ENCODE measurements at places on chromosomes 11 and 22.

- DNase-seq, result no peak
Observed at GRCh38 chr11:72721689-72722049, 30.5 kb downstream of the ARAP1 start.

DNA sequence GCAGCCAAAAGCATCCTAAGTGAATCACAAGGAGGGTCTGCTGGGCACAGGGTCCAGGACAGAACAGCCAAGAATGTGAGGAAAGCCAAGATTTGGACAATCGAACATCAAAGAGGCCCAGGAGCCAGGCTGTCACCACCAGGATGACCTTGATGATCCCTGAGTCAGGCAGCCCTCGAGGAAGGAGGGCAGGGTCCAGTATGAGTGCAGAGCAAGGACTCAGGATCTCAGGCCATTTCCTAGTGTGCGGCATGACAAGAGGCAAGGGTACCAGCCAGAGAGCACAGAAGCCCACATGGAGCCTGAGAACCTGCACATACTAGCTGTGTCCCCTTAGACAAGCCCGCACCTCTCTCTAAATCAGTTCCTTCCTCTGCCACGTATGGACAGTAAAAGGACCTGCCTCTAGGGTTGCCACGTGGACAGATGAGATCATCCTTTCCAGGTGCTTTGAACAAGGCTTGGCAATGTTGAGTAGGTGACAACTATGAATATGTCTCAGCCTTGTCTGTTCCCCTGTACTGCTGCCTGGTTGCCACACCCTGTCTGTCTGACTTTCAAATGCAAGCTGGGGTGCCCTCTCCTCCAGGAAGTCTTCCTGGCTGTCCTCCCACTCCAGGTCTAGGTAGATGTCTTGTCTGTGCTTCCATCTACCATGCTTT lies 32.2 kb upstream of the ISX start:
- DNase-seq, result no peak

GRCh38 chr11:69880041-69880825 lies 61.0 kb upstream of the FGF3 start:
- DNase-seq, result no peak

- DNase-seq, result no peak
Observed at GRCh38 chr22:23509571-23510302, 70.4 kb downstream of the IGLL1 start.

- no peak for DNase-seq
Observed at GRCh38 chr11:31262761-31263160, 106.8 kb downstream of the DCDC1 start.

GRCh38 chr11:65960824-65961266 lies 689 bp upstream of the SART1 start:
- no peak for DNase-seq
